ENCODE measurements at places on chromosomes 1 and 21. TPM values are rescaled to one million over a fixed set of nuclear protein-coding genes. Genes with fewer than 3 reads are reported as not detected.
A peak's percentile ranks its signal among the peaks of the same experiment; 100 is the strongest.

CACHD1 gene
- 18.0 TPM for total RNA-seq

SLAMF9 gene
- not detected for total RNA-seq

MOV10 gene
- total RNA-seq: 20.2 TPM

STYXL2 gene
- total RNA-seq: not detected

DNA sequence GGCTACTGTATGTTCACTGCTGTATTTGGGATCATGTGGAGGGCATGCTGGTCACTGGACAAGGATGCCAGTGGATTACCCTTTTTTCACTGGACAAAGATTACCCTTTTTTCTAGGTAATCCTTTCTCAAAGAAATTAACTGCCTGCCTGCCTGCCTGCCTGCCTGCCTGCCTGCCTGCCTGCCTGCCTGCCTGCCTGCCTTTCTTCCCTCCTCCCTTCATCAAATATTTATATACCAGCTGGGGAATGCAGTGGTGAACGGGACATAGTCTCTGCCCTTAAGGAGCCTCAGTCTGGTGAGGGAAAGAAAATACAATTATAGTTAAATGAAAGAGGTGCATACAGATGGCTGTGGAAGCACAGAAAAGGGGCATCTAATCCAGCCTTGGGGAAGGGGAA lies 85.0 kb downstream of the PGM1 start:
- no peaks in the 10 kb centered on the region for H3K27me3 ChIP-seq
- peaks cover 5% of the 10 kb centered on the region for H3K4me1 ChIP-seq
- no peak overlapping the region for H3K27ac ChIP-seq

DNA sequence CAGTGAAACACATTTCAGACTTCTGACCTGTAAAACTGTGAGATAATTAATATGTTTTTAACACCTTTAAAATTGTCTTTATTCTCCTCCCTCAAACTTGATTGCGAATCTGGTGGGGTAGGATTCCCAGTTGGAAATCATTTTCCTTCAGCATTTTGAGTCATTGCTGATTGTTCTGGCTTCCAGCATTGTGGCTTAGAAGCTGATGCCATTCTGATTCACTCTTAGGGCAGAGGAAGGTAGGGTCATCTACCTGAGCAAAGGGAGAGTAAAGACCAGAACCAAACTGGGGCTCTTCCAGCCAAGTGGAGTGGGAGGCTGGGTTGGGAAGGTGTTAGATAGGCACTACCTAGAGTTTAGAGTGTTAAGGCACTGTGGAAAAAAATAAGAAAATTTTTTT lies 61.2 kb downstream of the MPZL1 start:
- no peak for DNase-seq
- no peaks in the 10 kb centered on the region for H3K4me1 ChIP-seq
- no peak overlapping the region for H3K4me3 ChIP-seq

DNA sequence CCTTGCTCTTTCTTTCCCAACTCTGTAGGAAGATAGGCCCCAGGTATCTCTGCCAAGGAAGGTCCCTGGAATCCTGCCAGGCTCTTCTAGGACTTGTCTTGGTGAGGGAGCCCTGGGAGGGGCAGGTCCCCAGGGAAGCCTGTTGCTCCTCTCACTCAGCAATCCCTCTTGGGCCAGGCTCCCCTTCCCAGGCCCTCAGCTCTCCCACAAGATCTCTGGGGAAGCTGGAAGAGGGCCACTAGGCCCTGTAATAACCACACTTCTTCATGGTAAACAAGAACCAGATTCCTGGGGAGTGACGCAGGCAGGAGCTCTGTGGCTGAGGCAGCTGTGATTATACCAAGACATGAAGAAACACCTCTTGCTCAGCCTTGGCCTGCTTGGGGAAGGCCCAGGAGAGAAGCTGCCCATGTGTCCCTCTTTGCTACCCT lies 9.9 kb upstream of the MAPKAPK2 start:
- peak; percentile 90 for DNase-seq
- H3K36me3 ChIP-seq: no peaks in the 10 kb centered on the region
- H3K27ac ChIP-seq: peak overlapping the region; percentile 75

DNA sequence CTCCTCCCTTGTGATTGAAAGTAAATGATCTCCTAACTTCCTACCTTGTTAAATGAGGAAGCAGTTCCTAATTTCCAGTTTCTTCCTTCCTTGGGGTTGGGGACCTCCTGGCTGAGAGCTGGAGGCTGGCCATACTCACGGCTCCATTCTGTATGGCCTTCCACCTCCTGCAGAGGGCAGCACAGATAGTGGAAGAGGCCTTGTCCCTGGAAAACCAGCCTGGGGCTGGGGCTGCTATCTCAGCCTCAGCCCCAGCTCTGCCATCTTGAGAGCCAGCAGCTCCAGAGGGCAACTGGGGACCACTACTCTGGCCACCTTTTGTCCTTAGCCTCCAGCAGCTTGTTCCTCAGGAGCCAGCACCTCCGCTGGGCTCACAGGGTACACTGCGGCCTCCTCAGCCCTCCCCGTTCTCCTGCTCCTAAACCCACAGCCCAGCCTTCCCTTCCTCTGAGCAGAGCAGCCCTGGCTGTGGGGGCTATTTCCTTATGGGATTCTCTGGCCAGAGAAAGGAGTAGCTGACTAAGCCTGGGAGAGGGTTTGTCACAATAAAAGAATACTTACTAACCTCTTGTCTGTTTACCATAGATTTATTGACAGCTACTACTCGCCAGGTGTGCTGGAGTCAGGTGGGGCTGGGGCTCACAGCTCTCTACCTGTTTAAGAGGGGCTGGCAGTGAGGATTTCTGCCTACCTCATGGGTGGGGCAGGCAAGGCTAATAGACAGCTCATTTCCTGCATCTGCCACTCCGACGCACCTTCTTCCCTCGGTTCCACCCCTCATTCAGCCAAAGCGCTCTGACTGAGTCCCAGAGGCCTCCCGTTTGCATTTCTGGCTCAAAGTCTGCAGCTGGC lies 6.3 kb downstream of the TMEM234 start:
- H3K4me3 ChIP-seq: no peak overlapping the region
- DNase-seq: peak; percentile 66
- H3K27ac ChIP-seq: peak overlapping the region; percentile 27

DNA sequence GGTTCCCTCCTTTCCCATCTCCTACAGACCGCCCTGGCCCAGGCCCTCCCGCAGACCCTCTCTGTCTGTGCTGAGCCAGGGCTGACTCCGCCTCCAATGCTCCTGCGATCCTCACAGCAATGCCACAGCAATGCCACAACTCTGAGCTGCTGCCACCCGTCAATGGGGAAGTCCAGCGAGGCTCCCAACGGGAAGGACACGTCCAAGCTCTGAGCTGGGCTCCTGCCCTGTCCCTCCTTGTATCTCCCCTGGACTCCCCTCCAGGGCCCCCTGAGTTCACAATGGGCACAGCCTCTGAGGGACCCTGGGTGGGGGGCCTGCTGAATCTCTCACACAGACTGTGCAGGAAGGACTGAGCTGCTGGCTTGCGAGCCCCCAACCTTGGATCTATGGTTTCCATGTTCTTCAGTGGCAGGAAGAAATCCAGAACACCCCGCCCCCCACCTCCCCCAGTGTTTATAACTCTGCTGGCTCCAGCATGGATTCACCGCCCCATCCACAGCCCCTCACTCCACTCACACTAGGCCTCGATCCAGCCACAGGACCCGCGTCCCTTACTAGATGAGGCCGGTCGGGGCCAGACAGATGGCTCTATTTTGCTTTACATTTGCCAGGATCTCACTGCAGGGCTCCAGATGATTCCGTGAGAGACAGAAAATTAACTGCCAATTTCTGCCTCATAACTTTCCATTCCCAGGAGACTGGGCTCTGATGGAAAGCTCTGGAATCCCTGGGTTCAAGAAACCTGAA lies 338.0 kb downstream of the MATN1 start:
- H3K27ac ChIP-seq: no peak overlapping the region
- DNase-seq: no peak
- no peaks in the 10 kb centered on the region for H3K27me3 ChIP-seq
- H3K4me1 ChIP-seq: no peaks in the 10 kb centered on the region
- no peak overlapping the region for H3K4me3 ChIP-seq

DNA sequence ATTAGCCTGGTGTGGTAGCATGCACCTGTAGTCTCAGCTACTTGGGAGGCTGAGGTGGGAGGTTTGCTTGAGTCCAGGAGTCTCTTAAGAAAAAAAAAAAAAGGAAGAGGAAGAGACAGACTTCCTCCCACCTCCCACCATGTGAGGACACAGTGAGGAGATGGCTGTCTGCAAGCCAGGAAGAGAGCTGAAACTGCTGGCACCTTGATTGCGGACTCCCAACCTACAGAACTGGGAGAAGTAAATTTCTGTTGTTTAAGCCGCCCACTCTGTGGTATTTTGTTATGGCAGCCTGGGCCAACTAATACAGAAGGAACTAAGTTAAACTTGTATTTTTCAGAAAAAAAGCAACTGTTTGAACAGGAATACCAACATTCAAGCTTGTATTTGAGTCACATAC lies 21.7 kb downstream of the DOP1B start:
- H3K27me3 ChIP-seq: no peaks in the 10 kb centered on the region
- H3K36me3 ChIP-seq: no peaks in the 10 kb centered on the region
- H3K27ac ChIP-seq: no peak overlapping the region
- peaks cover 9% of the 10 kb centered on the region for H3K4me1 ChIP-seq

DNA sequence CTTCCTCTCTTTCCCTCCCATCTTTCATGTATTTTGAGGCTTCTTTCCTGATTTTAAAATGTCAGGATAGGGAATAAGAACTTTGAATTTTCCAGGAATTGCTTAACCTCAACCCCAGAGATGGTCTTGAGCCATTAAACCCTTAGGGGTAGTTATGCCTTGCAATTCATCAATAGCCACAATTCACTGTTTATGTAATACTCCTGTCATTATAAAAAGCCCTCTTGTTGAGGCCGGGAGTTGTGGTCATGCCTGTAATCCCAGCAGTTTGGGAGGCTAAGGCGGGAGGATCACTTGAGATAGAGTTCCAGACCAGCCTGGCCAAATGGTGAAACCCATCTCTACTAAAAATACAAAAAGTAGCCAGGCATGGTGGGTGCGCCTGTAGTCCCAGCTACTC lies 24.5 kb downstream of the SPATA45 start:
- H3K27me3 ChIP-seq: no peaks in the 10 kb centered on the region
- H3K27ac ChIP-seq: no peak overlapping the region
- no peaks in the 10 kb centered on the region for H3K4me1 ChIP-seq

GRCh38 chr1:1086911-1087341 lies 12.8 kb upstream of the RNF223 start:
- H3K4me1 ChIP-seq: no peaks in the 10 kb centered on the region
- no peaks in the 10 kb centered on the region for H3K36me3 ChIP-seq
- H3K27ac ChIP-seq: no peak overlapping the region
- no peak for DNase-seq

Measured in thyroid gland (tissue), 4 donors.